ENCODE measurements at places on chromosomes 6 and 20.

- DNase-seq = no peak
Measured at GRCh38 chr20:62818592-62819493, 2.0 kb downstream of the COL9A3 start.

DNA sequence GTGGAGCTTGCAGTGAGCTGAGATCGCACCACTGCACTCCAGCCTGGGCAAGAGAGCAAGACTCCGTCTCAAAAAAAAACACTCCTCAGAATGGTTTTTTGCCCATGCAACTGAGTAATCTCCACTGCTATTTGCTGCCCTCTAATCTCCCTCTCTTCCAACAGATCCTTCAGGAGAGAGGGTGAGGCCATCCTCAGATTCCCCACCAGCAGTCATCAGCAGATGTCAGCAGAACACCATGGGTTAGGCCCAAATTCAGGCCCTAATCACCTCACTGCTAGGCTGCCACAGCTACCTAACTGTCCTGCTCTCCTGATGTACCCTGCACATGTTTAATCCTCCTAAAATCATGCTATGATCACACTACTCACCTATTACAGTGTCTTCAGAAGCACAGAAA, 63.2 kb upstream of the BEND6 start:
- DNase-seq = peak; percentile 48

DNA sequence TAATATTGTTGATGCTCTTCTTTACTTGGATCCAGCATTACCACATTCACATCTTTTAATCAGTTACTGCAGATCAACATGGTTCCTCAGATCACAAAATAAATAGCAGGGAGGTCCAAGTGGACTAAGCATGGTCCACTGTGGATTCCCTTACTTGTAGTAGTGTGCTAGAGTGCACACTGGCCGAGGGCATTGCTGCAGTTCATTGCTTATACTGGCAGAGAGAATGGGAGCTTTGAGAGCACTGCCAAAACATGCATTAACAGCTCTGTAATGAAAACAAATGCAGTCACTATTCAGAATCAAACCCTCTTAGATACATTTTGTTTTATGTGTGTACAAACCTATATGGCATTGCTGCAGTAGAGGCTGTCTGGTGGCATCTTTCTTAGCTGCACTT, 471.5 kb downstream of the CD109 start:
- DNase-seq = no peak

DNA sequence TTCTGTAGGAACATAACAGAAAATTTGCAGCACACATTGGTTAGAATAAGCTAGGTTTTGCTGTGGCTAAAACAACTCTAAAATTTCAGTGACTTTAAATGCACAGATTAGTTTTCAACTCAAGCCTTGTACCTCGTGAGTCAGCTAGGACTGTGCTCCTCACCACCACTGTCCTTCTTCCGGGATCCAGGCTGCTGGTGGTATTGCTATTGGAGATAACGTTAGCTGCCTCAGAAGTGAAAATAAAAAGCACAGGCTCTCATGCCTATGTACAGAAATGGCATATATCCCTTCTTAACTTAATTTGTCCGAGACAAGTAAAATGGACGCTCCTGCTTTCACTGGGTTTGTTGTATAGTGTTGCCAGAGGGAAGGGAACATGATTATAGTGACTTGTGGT, 931.1 kb upstream of the EYS start:
- no peak for DNase-seq

DNA sequence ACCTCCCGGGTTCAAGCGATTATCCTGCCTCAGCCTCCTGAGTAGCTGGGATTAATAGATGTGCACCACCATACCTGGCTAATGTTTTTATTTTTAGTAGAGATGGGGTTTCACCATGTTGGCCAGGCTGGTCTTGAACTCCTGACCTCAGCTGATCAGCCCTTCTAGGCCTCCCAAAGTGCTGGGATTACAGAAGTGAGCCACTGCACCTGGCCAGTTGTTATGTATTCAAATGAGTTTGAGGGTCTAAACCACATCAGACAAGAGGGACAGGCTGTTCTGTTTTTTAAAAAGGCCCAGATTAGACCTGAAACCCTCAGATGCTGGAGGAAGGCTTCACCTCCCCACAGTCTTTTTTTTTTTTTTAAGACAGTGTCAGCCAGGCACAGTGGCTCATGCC, 4.1 kb upstream of the SPAG4 start:
- no peak for DNase-seq

GRCh38 chr20:37362231-37362792, 16.4 kb downstream of the SRC start:
- no peak for DNase-seq
